Osteoblast (primary cell): ENCODE measurements at places on chromosomes 4 and X. TPM values are rescaled to one million over a fixed set of nuclear protein-coding genes. Genes with fewer than 3 reads are reported as not detected.

- peak; percentile 89 for DNase-seq
These were observed 1.3 kb upstream of the FAT4 start for GRCh38 chr4:125313497-125313896.

DNA sequence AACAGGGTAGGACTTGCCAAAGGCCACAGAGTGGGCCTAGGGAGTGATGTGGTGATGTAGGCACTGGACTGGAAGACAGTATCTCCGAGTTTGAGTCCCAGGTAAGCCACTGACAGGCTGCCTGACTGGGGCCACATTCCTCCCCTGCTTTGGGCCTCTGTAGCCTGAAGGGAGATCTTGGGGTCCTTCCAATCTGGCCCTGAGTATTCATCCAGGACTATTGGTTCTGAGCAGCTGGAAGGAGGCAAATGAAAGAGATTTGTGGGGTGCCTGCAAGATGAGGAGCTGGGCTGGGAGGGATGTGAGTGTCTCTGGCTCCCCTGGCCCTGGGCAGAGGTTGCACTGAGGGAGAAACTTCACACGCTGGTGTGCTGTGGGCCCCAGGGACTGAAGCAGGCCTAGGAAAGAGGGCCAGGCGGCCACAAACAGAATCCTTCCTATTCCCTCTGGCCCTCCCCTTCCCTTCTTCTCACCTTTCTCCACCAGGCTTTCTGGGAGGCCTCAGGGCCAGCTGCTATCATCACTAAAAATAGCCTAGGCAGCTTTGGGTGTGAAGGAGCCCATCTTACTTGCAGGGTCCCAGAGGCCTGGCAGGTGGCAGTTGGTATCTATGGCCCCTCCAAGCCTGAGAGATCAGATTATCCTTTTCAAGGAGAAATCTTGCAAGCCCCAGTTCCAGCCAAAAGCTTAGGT is 70.1 kb downstream of the PJA1 start:
- peak; percentile 26 for DNase-seq

GRCh38 chr4:75634281-75634680 is 4.0 kb upstream of the CDKL2 start:
- no peak for DNase-seq

- DNase-seq, result no peak
These were observed 1341.7 kb downstream of the PCDH7 start for GRCh38 chr4:32061916-32062315.

- DNase-seq, result no peak
These were observed 6.2 kb upstream of the HPSE start for GRCh38 chr4:83340692-83341343.

GRCh38 chr4:156547439-156547838 is 424.2 kb downstream of the PDGFC start:
- peak; percentile 64 for DNase-seq

- DNase-seq, result no peak
These were observed 579.4 kb downstream of the GRXCR1 start for GRCh38 chr4:43471950-43472349.

DNA sequence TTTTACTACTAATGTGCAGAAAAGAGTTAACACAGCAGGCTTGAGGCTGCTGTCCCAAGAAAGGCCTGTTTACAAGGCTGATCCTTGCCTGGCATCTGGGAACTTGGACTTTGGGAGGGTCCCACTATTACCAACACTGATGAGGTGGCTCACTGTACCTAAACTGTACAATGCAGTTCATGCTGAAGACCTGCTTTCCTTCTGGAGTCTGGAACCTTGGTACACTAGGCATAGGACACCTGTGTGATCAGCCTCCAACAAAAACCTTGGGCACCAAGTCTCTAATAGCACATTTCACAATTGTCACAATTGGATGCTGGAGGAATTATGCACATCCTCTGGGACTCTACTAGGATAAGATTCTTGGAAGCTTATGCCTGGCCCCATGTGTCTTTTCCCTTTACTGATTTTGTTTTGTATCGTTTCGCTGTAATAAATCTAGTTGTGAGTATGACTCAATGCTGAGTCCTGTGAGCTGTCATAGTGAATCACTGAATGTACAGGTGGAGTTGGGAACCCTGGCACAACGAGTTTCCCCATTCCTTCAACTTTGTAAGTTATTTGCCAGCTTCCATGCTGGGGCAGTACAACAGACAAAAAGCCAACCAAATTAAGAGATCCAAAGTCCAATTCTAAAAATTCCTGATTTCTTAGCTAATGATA is 45.9 kb downstream of the TEC start:
- DNase-seq, result no peak

GRCh38 chr4:52142816-52143215 is 91.7 kb downstream of the SPATA18 start:
- DNase-seq, result no peak

GRCh38 chr4:865572-865971 is 39.6 kb upstream of the CPLX1 start:
- DNase-seq, result no peak

- no peak for DNase-seq
These were observed 36.6 kb downstream of the HELT start for GRCh38 chr4:185054886-185055285.

GRCh38 chrX:153638436-153639176 is 8.4 kb upstream of the DUSP9 start:
- DNase-seq, result peak; percentile 84

DNA sequence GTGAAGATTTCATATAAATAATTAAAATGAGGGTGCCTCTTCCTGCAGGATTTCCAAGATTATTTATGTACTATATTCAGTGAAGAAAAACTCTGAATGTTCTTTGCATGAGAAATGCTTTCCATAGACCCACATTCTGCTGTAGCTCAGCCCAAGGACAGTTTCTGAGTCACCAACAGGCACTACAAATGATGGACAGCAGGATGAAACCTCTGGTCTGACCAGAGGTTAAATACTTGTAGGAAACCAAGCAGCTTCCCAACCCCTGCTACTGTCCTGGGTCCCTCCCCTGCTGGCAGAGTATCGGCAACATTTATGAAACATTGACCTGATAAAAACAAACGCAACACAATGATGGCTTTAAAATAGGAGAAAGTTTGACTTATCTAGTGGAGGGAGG is 73.1 kb downstream of the CXXC4 start:
- no peak for DNase-seq

- no peak for DNase-seq
These were observed 45.2 kb downstream of the FHDC1 start for GRCh38 chr4:152981278-152981677.

DNA sequence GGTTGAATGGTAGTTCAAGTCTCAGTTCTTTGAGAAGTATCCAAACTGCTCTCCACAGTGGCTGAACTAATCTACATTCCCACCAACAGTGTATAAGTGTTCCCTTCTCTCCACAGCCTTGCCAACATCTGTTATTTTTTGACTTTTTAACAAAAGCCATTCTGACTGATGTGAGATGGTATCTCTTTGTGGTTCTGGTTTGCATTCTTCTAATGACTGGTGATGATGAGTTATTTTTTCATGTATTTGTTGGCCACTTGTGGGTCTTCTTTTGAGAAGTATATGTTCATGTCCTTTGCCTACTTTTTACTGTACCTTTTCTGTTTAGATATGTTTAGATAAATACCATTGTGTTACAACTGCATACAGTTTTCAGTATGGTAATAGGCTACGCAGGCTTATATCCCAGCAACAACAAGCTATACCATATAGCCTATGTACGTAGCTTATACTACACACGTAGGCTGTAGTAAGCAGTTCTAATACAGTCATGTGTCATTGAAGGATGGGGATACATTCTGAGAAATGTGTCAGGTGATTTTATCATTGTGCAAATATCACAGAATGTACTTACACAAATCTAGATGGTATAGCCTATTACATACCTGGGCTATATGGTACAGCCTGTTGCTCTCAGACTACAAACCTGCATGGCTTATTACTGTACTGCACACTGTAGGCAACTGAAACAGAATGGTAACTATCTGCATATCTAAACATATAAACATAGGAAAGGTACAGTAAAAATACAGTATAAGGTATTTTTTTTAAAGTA is 28.1 kb downstream of the KLHL8 start:
- DNase-seq, result no peak

DNA sequence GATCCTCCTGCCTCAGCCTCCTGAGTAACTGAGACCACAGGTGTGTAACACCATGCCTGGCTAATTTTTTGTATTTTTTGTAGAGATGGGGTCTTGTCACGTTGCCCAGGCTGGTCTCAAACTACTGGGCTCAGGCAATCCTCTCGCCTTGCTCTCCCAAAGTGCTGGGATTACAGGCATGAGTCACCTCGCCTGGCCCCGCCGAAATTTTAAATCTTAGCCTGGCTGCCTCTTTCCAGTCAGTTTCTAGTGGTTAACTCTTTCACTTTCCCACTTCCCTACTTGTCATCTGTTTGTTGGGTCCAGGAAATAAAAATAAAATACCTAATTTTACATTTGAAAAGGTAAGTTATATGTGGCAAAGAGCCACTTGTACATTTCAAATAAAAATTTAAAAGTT is 62.4 kb downstream of the TMEM165 start:
- no peak for DNase-seq

GRCh38 chr4:7778510-7779431 is 160.9 kb downstream of the AFAP1 start:
- peak; percentile 68 for DNase-seq

DNA sequence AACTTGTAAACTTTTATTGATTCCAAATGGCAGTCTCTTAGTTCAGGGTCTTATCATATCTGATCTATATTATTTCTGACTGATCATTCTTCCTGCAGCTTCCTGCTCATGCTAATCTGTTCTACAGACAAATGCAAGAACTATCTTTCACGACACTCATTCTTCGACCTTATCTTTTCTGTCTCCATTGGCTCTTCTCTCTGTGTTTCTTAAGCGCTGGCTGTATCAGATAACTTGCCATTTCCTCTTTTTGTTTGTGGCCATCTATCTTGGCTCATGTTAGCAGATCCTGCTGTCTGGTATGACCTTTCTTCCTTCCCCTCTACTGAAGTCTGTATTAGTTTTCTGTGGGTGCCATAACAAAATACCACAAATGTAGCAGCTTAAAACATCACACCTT is 230.5 kb upstream of the PUDP start:
- no peak for DNase-seq

GRCh38 chr4:48388525-48389154 is 47.3 kb downstream of the SLAIN2 start:
- DNase-seq, result no peak

The GAGE13 gene
- total RNA-seq, result not detected in 2 replicates

The RAP1GDS1 gene
- 60.1 and 62.8 TPM in 2 replicates for total RNA-seq

The SLC4A4 gene
- total RNA-seq, result 13.0 and 24.8 TPM in 2 replicates

The TCEAL7 gene
- 6.5 and 10.0 TPM in 2 replicates for total RNA-seq

The PPAT gene
- total RNA-seq, result 8.3 and 10.6 TPM in 2 replicates

The SPARCL1 gene
- under 0.01 TPM in 1 of 2 replicates, not detected in the other for total RNA-seq

The LINC00632 gene
- 9.4 and 10.1 TPM in 2 replicates for total RNA-seq

The RAB41 gene
- total RNA-seq, result not detected in 2 replicates
